GM12864 (cell line): ENCODE measurements at places on chromosomes 7 and 10.

DNA sequence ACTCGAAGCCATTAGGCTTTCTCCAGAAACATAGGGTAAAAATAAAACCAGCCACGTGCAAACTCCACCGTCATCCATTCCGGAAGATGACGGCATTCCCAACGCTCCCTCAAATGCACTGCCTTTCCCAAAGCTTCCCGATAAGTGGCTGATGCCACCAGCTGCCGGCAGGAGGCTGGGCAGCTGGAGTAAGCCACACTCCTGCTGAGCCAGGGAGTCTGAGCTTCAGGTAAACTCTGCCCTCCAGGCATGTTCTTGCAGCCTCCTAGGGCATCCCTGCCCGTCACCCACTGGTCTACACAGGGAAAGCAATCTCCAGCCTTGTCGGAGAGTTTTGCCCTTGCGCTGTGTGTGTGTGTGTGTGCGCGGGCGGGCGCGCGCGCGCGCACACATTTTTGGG is 40.5 kb upstream of the TMEM273 start:
- no peak for DNase-seq

GRCh38 chr10:28684986-28685580 is 7.8 kb downstream of the BAMBI start:
- DNase-seq = no peak

- no peak for DNase-seq
These were observed 47.8 kb downstream of the HERPUD2 start for GRCh38 chr7:35647171-35647574.

GRCh38 chr10:38102880-38103279 is 8.7 kb downstream of the ZNF37A start:
- no peak for DNase-seq

GRCh38 chr7:93938293-93938692 is 16.8 kb downstream of the GNG11 start:
- DNase-seq = no peak

- no peak for DNase-seq
These were observed 86.9 kb upstream of the SLC26A5 start for GRCh38 chr7:103532955-103533354.

DNA sequence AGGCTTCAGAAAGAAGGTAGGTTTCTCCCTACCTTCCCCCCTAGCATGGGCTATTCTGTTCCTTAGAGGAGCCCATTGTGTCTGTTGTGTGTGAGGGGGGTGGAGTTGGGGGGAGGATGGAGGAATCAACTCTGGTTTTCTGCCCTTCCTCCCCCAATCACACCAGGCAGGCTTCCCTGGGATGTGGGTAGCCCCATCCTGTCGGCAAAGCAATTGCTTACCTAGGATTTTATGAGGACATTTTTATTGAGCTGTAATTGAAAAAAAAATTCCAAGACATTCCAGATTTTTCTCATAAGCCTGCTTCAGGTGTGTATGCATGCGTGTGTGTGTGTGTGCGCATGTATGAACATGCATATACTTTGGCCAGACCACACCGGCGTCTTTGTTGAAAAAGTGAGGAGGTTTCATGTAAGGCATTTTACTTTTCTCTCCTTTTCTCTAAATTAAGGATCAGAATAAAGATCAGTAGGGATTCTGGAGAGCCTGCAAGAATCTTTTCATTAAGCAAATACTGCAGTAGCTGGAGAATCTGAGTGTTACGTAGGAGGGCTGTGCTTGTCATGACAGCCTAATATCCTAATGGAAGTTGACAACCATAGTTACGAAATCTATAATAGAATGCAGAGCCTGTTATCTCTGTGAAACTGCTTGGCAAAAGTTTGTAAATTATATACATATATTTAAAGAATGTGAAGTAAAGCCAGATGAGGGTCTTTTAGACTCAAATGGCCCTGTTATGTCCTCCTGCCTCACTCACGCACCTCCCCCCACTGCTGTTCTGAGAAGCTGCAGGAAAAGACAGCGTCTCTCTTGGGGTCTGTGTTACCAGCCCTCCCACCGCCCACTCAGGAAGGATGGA is 27.3 kb upstream of the SAMD8 start:
- DNase-seq = no peak

- DNase-seq = no peak
These were observed 5.7 kb upstream of the HSPA12A start for GRCh38 chr10:116748041-116748440.

GRCh38 chr10:8042721-8043568 is 11.5 kb upstream of the GATA3 start:
- DNase-seq = no peak
